ENCODE measurements at places on chromosomes 2 and 18. TPM values are rescaled to one million over a fixed set of nuclear protein-coding genes. Genes with fewer than 3 reads are reported as not detected.

DNA sequence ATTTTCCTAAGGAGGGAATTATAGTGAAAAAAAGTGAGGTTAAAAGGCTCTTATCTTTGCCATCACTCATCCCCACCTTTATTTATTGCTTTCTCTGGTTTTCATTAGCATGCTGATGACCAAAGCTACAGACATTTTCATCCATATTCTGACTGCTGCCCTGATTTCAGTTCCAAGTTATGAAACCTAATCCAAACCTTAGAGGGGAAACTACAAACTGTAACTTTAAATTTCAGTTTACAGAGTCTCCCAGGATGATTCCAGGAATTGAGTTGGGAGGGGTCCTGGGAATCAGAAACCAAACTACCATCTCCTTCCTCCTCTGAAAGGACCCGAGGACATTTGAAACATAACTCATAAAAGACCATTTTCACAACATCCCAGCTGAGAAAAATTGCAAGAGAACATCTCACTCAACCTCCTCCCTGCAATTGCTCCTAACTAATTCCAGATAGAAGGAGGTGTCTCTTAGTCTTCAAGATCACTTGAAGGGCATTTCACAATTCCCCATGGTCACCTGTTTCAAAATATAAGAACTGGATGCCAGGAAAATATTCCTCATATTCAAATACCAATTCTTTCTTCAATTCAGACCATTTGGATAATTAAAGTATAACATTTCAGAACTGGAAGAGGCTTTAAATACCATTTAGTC lies 520.6 kb downstream of the TNS1 start:
- DNase-seq, result no peak

GRCh38 chr2:44743473-44743872 lies 198.0 kb upstream of the SIX3 start:
- no peak for DNase-seq

The MFSD2B gene
- total RNA-seq, result 0.21 TPM

The CFC1 gene
- 0.52 TPM for total RNA-seq

Measured in H7 (cell line).